ENCODE measurements at places on chromosomes 1 and 21. TPM values are rescaled to one million over a fixed set of nuclear protein-coding genes. Genes with fewer than 3 reads are reported as not detected.

The LORICRIN gene
- not detected for total RNA-seq

The FLG2 gene
- total RNA-seq = 0.09 TPM

The EXO1 gene
- 2.0 TPM for total RNA-seq

The SLAMF9 gene
- total RNA-seq = not detected

The HAPLN2 gene
- 7.3 TPM for total RNA-seq

The SERTAD4 gene
- 1.1 TPM for total RNA-seq

The RHOC gene
- total RNA-seq = 60.4 TPM

The CACNA1S gene
- 0.05 TPM for total RNA-seq

The OXCT2 gene
- 0.23 TPM for total RNA-seq

The NPR1 gene
- total RNA-seq = 0.50 TPM

The BEND5 gene
- total RNA-seq = 33.6 TPM

The OR6N1 gene
- total RNA-seq = 0.38 TPM

The DNAJC8 gene
- total RNA-seq = 99.4 TPM

The BCL2L15 gene
- 0.57 TPM for total RNA-seq

The LCE2B gene
- total RNA-seq = not detected

The SHE gene
- total RNA-seq = 2.4 TPM

The PPP1R12B gene
- total RNA-seq = 135 TPM

The CCDC28B gene
- total RNA-seq = 14.6 TPM

The ICOSLG gene
- 0.38 TPM for total RNA-seq

The CCDC190 gene
- total RNA-seq = 0.66 TPM

The CCDC30 gene
- total RNA-seq = 16.5 TPM

The ZMYND12 gene
- total RNA-seq = 1.1 TPM

The DNAJC28 gene
- total RNA-seq = 3.2 TPM

The TMEM183A gene
- total RNA-seq = 58.3 TPM

The TIE1 gene
- total RNA-seq = 19.5 TPM

The LY9 gene
- 1.4 TPM for total RNA-seq

The CD53 gene
- total RNA-seq = 0.57 TPM

The FAM3B gene
- not detected for total RNA-seq

The DPT gene
- 27.1 TPM for total RNA-seq

The FMOD gene
- 0.70 TPM for total RNA-seq

The ORC1 gene
- 1.2 TPM for total RNA-seq
